ENCODE measurements at places on chromosomes 5 and 9. TPM values are rescaled to one million over a fixed set of nuclear protein-coding genes. Genes with fewer than 3 reads are reported as not detected.

The SLC46A2 gene
- polyA plus RNA-seq = not detected

- DNase-seq = no peak
These were observed 23.1 kb downstream of the SHLD3 start for GRCh38 chr5:65647941-65648340.

DNA sequence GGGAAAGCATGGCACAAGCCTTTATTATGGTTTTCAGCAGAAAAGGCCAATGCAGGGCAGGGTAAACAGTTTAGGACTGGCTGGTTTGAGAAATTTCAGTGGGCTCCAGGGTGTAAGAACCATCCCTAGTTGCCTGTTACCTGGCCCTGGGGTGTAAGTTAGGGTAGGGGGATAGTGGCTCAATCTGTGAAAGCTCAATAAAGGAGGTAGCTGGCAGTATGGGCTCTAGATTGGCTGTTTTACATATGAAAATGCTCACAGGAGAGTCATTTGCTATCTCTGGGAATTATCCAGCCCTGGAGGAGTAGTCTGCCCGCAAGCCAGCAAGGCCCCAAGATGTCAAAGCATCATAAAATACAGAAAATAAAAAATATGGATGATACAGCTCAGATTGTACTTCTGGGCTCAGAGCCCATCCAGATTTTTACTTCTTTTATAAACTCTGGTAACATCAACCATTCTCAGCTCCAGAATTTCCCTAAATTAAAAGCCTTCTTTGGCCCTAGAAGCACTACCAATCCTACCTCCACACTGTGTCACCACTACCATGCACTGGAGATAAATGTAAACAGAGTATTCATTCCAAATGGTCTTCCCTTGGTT lies 31.1 kb downstream of the SSBP2 start:
- DNase-seq = no peak

The ZCCHC10 gene
- 32.7 TPM for polyA plus RNA-seq

The SLC4A9 gene
- 29.9 TPM for polyA plus RNA-seq

GRCh38 chr5:42490831-42491230 lies 67.6 kb downstream of the GHR start:
- DNase-seq = no peak

The CMBL gene
- polyA plus RNA-seq = 243 TPM

The PCDHGA7 gene
- 0.49 TPM for polyA plus RNA-seq

Measured in kidney (tissue), 22 donors.